Germinal center (tissue), 1 donor: ENCODE measurements at places on chromosomes 4 and X.
A peak's percentile ranks its signal among the peaks of the same experiment; 100 is the strongest.

DNA sequence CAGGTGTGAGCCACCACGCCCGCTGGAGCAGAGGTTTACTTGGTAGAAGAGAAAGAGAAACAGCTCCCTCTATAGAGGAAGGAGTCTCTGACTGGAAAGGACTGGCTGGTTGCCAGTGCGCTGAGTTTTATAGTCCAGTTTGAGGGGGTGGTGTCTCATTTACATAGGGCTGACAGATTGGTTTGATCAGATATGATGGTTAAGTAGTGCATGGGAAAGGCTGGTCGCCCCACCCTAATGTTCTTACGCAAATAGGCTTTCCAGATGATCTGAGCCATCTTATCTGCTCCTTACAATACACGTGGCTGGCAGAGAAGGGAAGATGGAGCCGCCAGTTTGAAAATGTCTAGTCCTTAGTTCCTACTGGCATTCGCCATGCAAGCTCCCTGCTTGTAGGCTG, 439.5 kb downstream of the NAF1 start:
- DNase-seq, result no peak

- DNase-seq, result peak; percentile 87
Measured at GRCh38 chrX:64205735-64206501, 410 bp upstream of the AMER1 start.

DNA sequence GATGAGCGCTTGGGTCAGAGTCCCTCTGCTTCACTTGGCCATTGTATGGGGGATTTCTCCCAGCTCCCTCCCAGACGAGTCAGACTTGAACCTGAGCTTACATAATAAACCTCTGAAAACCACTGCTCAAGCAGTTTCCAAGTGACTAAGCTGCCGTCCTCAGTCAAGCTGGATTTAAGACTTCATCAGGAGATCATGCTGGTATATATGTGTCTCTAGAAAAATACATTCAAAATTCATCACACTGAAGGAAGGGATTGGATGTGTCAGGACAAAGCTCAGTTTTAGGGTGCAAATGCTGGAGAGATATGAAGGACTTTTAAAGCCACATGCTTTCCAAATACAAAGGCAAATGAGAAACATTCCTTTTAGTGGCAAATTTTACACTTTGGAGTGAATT, 114.3 kb downstream of the QDPR start:
- no peak for DNase-seq

GRCh38 chr4:174403177-174403543, 119.1 kb downstream of the HPGD start:
- no peak for DNase-seq

DNA sequence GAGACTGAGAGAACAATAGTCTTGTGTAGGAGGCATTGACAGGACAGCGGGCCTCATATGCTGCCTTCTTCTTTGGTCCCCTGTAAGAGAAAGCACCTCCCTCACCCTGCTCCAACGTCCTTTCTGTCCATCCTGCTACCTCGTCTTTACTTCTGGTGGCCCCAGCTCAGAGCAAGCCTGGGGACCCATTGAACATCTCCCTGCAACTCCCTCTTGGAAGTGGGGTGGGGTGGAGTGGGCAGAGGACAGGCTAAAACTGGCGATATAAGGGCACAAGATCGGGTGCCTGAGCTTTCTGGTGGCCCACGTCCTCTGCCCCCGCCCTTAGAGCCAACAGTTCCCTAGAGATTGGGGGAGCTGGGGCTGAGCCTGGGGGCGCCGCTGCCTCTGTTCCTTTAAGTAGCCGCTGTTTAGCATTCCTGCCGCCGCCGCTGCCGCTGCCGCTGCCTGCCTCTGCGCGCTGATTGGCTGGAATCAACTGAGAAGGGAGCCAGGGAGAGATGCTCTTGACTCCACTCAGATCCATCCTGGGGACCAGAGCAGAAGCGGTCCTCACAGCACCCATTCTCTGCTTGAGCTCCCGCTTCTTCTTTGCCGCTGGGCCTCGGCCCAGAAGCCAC, at the start of gene DLG3:
Gene DLG3, plus strand, starts transcription at position 510 of the 620 bp plus-strand sequence. CDS start 367 bp downstream, outside the sequence.
- DNase-seq, result no peak

GRCh38 chrX:49042581-49043219, 457 bp downstream of the TFE3 start:
- DNase-seq, result no peak

DNA sequence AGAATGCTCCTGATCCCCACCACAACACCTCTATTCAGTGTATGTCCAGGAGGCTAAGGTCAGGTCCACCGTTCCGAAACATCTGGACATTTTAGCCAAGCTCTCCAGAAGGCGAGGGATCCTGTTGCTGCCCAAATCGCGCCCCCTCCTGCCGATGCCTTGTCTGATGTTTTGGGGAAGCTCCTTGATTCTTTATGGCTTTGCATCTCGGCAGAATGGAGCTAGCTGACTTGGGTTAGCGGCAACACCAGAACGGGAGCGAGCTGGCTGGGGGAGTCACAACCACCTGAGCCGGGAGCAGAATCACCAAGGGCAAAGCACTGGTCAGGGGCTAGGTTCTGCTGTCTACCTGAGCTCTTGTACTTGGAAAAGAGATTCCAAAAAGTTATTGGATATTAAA, 6.6 kb upstream of the POU3F4 start:
- no peak for DNase-seq

DNA sequence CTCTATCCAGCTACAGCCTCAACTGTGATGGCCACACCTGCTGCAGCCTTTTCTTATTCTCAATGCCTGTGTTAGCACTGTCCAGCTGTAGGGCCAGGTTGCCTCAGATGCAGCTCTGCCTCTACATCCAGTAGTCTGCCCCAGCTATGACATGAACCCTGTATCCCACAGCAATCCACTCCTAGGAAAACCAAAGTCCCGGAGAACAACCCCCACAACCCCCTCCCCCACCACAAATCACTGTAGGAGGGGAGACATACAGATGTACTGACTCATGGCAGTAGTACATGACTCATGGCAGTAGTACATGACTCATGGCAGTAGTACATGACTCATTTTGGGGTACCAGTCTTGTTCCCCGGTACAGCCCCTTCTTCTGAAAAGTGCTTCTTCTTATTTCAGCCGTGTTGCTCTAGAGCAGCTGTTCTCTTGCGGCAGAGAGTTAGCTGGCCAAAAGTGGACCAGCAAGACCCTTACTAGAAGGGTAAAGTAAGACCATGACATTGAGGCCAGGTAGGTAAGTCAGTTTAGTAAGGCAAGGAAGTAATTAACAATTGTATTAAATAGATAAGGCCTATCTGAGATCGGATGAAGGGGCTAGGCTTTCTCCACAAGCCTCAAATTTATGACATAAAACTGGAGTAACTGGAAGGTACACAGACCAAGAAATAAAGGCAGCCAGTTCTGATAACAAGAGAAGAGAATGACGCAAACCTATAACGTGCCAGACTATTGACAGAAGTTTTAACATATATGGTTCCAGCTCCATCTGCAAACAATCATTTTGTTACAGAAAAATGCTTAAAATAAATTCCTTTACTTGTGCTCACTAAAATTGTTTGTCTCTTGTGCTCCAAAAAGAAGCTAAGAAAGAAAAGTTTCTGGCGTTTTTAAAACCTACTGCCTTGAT, 221.4 kb downstream of the TACR3 start:
- DNase-seq, result no peak

DNA sequence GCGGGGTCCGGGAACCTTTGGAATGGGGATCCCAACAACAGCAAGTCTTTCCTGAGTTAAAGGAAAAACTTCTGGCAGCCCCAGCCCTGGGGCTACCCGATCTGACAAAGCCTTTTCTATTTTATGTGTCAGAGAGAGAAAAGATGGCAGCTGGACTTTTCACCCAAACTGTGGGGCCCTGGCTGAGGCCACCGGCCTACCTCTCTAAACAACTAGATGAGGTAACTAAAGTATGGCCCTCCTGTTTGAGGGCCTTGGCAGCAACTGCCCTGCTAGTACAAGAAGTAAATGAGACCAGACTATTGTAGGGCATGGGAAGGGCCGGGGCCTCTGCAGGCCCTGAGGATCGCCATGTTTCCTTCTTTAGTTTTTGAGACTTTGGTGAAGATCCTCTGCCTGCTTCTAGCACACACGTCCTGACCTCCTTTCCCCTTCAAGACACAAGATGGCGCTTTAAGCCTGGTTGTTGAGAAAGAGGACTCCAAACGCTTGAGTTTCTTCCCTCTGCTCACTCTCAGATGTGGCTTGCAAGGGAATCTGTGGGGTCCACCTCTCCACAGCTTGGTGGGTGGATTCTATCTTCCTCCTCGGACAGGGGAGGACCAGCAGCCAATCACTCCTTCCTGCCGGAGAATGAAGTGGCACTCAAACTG, 18.5 kb upstream of the DRD5 start:
- DNase-seq, result peak; percentile 21

DNA sequence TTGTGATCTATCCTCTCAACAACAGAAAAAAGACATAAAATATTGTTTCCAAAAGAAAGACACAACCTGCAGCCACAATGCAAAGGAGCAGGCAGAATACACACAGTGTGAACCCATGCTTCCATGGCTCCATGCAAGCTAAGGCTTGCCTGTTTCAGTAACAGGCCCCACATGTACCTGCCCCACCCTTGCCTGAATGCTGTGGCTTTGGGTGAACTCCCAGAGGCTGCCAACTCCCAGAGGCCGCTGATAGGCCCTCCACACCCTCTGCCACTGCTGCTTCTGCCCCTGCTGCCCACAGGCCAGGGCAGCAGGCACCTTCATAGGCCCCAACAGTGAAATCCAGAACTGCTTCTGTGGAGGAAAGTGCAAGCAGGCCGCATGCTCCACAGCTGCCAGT, 313.9 kb downstream of the CHIC1 start:
- no peak for DNase-seq

DNA sequence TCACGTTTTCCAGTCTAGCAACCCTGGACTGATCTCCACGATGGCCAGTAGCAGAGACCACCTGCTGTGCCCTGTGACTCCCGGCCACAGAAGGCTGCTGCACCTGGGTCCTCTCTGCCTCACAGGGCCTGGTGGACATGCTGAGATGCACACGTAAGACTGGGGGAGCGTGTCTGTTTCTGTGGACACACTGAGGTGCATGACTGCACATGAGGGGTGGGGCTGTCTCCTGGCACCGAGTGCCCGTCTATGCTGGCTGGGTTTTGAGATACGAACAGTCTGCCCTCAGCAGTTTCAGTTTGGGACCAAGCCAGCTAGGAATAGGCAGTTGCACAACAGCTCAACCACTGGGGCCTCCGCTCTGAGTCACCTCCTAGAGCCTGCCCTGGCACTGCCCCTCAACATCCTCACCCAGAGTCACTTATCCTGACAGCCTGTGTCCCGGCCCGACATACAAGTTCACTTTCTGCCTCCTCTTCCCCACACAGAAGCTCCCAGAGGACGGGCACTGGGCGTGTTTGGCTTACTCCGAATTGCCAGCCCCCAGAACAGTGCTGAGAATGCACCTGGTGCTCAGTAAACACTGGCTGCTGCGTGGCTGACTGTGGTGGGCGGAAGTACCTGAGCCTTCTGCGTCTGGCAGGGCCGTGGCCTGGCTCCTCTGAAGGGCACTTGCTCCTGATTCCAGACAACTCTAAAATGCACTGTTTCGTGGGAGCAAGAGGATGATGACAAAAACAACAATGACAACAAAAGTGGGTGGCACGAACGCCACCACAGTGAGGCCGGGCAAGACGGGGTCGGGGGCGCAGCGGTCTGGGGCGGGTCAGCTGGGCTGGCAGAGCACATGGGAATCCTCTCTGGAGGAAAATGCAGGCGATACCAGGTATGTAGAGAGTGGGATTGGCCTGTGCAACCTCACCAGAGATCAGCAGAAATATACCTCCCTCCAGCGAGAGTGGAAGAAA, 30.9 kb downstream of the RNF212 start:
- DNase-seq, result peak; percentile 8

DNA sequence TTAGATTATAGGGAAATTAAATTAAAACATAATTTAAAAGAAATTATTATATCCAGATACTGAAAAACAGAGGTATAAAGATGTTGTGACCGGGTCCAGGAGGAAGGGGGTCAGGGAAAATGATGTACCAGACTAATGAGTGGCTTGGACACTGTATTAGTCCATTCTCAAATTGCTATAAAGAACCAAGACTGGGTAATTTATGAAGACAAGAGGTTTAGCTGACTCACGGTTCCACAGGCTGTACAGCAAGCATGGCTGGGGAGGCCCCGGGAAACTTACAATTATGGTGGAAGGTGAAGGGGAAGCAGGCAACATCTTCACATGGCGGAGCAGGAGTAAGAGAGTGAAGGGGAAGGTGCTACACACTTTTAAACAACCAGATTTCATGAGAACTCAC, 3.4 kb upstream of the FAM9B start:
- DNase-seq, result no peak

- no peak for DNase-seq
Measured at GRCh38 chr4:171857302-171858012, 44.3 kb downstream of the GALNTL6 start.

GRCh38 chr4:25449688-25450087, 72.6 kb downstream of the ANAPC4 start:
- no peak for DNase-seq

DNA sequence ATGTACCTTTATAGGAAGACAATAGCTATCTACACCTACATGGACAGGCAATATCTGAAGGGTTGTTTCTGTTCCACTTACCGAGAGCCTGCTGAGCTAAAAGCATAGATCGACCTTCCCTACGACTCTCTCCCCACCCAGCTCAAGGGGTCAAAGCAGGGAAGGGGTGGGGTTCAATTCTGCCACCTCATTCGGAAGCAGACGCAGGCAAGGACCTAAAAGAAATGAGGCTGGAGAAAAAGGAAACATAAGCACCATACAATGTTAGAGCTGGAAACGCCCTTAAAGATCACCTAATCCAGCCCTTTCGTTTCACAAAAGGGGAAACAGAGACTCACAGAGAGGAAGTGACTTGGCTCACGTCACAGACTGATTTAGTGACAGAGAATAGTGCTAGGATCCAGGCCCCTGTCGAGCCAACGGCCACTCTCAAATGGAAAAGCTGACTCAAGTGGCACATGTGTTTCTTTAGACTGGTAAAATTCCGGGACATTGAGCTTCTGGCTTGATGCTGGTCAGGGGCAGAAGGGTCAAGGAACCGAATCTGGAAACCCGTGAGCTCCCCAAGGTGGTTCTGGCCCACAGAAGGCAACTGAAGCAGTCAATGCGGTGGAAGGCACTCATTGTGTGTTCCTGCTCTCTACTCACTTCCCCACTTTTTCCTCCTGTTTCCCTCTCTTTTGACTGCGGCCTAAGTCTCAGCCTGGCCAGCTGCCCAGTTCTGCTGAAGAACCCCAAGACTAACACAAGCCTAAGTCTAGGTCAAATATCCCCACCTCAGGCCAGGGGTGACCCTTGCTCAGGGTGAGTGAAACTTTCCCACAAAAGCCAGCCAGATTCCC, 7.5 kb downstream of the SEPTIN6 start:
- DNase-seq, result no peak

DNA sequence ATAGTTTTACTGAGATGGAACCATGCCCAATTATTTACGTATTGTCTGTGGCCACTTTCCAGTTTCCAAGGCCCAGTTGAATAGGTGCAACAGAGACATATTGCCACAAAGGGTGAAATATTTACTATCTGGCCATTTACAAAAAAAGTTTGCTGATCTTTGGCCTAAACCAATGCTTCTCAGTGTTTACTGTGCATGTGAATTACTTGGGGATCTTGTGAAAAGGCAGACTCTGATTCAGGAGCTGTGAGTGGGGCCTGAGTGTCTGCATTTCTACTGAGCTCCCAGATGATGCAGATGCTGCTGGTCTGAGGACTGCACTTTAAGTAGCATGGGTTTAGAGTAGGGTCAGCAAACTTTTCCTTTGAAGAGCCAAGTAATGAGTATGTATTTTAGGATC, 94.1 kb upstream of the PDE5A start:
- DNase-seq, result no peak
